Right cardiac atrium (tissue), 5 donors: ENCODE measurements at places on chromosomes 2 and 18. TPM values are rescaled to one million over a fixed set of nuclear protein-coding genes. Genes with fewer than 3 reads are reported as not detected.
A peak's percentile ranks its signal among the peaks of the same experiment; 100 is the strongest.

GRCh38 chr2:3727397-3728045 lies 24.1 kb downstream of the DCDC2C start:
- DNase-seq = no peak

DNA sequence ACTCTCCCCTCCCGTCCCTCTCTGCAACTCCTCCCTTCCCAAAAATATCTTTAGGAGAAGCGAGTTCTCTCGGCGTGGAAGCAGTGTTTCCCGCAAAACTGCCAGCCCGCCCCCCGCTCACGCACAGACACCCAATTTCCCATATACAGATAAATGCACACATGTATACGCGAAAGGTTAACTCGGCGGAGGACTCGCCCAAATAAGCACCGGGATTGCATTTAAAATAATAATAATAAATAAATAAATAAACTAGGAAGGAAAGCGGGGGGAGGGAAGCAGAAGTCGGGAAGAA lies 70.0 kb upstream of the PSMD14 start:
- DNase-seq = peak; percentile 10

DNA sequence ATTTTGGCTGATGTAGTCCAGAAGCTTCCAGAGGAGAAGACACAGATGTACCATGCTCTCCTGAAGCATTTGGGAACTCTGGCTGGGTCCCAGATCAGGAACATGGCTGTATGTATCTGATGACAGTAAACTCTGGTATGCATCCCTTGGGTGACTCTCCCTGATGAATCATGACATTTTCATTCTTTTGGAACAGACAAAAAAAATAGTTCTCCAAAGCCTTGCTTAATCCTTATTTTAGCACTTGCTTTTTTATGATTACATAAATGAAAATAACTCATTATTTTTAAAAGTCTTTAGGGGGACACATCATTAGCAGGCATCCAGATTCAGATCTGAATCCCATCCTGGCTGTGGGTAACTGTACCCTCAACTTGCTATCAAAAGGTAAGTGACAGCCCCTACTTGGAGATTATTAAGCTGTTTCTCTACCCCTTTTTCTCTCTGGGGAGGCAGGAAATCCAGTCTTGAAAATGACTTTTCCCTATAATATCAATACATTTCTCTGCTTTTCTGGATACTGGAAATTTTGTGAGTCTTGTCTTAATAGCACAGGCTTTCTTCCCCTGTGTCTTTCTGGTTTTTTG lies 23.3 kb downstream of the AOX1 start:
- no peak for DNase-seq

DNA sequence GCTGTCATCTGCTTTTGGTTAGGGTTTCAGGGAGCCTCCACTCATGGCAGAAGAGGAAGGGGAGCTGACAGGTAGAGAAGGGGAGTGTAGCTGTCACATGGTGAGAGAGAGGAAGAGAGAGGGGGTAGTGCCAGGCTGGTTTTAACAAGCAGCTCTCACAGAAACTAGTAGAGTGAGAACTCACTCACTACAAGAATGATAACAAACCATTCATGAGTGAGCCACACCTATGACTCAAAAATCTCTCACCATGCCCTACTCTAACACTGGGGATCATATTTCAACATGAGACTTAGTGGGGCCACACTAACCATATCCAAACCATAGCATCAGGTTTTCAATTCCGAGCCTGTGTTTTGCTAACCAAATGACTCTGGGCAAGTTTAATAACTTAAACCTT lies 274.9 kb upstream of the VWC2L start:
- no peak for DNase-seq

- DNase-seq = no peak
Observed at GRCh38 chr2:105328281-105329196, 996 bp downstream of the TGFBRAP1 start.

GRCh38 chr2:27262379-27263286 lies at the start of gene SLC30A3:
Gene SLC30A3 (minus strand): TSS chr2:27263047. CDS start chr2:27262906, 141 bp downstream.
- DNase-seq = peak; percentile 92

- DNase-seq = no peak
Observed at GRCh38 chr2:27174638-27175037, 25.8 kb downstream of the TCF23 start.

GRCh38 chr18:59996370-59996966 lies 96.7 kb downstream of the PMAIP1 start:
- no peak for DNase-seq

The GREB1 gene
- 7.3 TPM for total RNA-seq

DNA sequence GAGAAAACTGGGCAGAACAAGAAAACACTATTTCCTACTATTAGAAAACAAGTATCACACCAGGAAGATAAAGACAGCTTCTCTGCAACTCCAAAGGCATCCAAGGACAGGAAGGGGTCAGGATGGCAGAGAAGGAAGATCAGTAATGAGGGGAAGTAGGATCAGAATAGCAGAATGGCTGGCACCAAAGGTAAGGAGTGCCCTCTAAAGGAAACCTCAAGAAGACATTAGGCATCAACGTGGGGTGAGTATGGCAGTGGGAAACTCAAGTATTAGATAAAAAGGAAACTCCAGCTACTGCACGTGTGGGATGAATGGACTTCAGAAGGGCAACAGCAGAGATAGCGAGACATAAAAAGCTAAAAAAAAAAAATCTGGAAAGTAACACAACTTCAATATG lies 25.9 kb downstream of the HDLBP start:
- DNase-seq = no peak

The ERMN gene
- total RNA-seq = 0.29 TPM

The CAPN13 gene
- not detected for total RNA-seq

DNA sequence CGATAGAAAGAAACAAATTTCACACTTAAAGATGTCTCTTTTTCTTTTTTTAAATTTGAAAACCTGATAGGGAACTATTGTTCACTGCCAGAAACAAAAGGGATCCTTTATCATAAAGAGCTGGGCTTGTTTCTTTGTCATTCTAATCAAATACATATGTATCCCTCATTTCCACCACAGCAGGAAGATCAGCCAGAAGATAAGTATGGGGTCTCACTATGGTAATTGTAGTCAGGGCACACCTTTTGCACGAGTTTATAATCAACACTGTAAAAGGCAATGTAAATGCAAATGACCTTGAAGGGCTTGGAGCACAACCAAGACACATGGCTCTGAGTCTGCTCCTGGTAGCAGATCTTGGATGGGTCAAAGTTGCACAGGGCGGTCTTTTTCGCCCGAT lies 109.5 kb downstream of the NXPH2 start:
- no peak for DNase-seq

The CCL20 gene
- not detected for total RNA-seq
